ELR (cell line): ENCODE measurements at places on chromosomes 3 and 15.

GRCh38 chr3:40387001-40387894 lies at the start of gene ENTPD3:
Gene ENTPD3, plus strand, starts transcription at chr3:40387184. Its CDS starts 874 bp downstream, at chr3:40388058.
- DNase-seq: no peak

DNA sequence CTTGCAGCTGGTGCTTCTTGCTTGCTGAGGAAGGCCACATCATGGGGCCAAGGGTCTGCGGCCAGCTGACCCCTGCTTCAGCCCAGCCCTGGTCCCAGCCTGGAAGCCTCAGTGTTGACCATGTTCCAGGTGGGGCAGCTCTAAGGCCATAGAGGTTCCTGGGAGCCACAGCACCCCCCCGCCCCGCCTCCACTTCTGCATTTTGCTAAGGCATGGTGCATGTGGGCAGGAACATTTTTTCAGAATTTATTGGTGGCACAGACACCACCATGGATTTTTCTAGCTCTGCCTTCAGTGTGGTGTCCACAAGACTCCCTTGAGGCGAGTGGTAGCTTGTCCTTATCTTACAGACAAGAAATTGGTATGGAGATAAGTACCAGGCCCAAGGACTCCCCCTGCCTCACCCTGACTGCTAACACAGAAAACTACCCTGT lies 1.9 kb upstream of the CHST14 start:
- DNase-seq: no peak

- no peak for DNase-seq
Measured at GRCh38 chr15:82890338-82890994, 62.1 kb downstream of the HOMER2 start.

DNA sequence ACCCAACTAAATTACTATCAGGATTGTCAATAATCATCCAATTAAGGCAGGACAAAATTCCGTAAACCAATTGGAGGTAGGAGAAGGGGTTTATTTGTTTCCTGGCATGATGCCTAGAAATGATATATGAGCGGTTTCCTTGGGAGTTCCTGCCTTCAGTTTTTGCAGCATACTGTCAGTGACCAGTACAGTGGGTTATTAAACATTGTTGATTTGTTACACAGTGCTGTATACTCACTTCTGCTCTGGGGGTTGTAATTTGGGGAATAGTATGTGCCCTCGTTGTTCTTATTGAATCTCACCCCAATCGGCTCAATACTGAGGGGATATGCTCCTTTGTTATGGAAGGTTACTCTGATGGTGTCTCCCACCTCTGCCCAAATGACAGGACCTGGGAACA lies 22.2 kb downstream of the CP start:
- DNase-seq: peak; percentile 74

- DNase-seq: no peak
Measured at GRCh38 chr3:43627360-43627759, 5.5 kb upstream of the ANO10 start.

GRCh38 chr3:37670961-37671483 lies 190.7 kb upstream of the CTDSPL start:
- no peak for DNase-seq

DNA sequence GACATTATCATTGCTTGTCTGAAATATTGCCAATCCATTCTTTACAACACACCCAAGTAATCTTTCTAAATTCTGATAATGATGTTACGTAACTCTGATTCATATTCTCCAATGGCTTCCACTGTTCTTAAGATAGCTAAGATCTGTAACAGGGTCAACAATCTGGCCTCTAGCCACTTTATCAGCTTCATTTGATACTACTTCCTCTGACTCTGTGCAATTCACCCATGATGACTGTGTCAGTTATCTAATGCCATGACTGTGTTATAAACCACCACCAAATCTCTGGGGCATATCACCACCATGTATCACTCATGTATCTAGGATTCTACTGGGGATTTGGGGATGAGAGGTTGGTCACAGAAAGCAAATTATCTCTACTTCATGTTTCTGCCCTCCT lies 44.0 kb downstream of the CD200 start:
- DNase-seq: peak; percentile 59

DNA sequence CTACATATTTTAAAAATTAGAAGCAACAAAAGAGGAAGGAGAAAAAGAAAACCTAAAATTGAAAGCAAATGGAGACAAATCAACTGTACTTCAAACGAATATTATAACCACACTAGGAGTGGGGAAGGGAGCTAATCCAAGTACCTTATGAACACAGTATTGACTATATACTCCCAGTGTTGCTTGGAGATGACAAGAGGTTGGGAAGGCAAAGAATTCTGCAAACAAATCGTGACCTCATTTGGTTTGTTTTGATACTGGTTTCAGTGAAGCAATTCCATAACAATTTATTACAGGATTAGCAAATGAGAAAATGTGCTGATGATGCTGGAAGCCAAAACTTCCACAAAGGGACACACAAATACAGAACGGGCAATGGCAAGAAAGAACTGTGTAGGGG lies 268.1 kb downstream of the ULK4 start:
- no peak for DNase-seq

- no peak for DNase-seq
Measured at GRCh38 chr15:81301815-81302399, 22.0 kb downstream of the STARD5 start.

DNA sequence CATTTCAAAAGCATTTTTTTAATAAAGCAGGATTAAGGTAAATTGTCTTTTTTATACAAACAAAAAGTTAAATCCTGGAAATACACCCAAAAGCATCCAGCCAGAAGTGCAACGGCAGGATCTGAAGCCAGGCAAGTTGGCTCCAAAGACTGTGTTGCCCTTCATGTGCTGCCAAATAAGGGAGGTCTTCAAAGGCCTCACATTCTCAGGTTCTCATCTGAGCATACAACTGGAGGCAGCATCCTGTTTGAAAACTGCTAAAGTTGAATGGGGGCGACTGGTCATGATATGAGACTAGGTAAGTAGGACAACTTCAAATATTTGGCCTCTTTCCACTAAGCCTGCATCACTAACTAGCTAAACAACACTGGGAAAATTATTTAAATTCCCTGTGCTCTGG lies 52.2 kb downstream of the IMPG2 start:
- DNase-seq: no peak

DNA sequence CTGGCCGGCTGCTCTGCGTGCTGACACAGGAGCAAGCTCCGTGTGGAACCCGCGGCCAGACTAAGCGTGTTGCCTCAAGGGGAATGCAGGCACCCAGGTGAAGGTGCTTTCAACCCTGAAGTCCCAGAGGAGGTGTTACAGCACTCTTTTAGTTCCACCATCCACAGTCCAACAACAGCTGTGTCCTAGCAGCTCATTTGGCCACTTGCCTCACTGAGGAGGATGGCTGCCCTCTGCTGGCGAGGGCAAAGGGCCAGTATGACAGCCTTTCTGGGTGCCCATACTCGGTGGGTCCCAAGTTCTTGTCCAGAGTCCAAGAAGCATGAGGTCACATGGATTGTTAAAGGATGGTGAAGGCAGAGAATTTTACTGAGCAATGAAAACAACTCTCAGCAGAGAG lies 87.8 kb downstream of the C3orf85 start:
- DNase-seq: peak; percentile 42

DNA sequence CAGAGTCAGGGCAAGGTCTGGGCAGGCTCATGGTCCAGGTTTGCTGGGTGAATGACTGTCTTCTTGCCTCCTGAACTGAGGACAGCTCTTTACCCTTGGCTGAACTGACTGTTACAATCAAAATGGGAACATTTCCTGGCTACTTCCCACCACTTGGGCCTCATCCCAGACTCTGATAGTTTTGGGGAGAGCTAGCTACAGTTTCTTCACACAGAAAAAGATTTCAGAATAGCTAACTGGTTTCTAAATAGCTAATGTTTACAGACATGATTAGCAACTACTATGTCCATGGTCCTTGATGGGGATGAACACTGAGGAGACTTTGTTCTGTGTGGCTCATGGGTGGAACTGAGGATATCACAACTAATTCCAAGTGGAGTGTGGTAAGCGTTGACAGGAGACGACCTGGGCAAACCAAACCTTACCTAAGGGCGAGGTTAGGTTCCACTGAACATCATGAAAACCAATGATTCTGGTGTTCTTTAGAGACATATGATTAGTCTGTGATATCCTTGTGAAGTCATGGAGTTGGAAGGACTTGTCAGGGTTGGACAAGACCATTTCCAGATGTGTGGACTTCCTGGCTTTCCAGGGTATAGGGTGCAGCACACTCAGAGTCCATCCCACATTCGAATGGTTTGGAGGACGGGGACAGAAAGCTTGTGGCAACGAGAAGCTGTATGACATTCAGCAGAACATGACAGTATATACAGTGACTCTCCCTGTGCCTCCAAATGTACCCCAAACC lies 7.3 kb downstream of the ALPK3 start:
- DNase-seq: no peak

GRCh38 chr3:41502023-41502422 lies 302.7 kb downstream of the CTNNB1 start:
- no peak for DNase-seq

- DNase-seq: peak; percentile 72
Measured at GRCh38 chr15:73564255-73564654, 68.9 kb downstream of the NPTN start.

DNA sequence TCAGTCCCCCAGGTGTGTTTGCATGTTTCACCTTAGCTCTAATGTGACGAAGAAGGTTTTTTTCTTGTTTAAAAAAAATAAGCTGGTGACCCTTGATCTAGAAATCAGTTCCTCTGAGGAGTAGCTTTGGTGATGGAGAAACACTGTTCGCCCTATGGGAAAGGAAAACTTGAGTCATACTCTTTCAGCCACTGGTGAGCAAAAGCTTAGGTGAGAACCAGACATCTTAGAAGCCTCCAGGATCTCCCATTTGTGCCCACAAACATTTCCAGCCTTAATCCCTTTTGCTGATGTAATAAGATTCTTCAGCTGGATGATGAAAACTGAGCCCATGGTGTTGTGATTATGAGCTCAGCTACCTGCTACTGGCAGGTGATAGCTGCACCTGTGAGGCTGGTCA lies 37.8 kb downstream of the SLC27A2 start:
- DNase-seq: no peak

- DNase-seq: peak; percentile 74
Measured at GRCh38 chr3:67109651-67110204, 111.6 kb downstream of the KBTBD8 start.

GRCh38 chr3:63295806-63296205 lies 17.7 kb downstream of the SYNPR start:
- DNase-seq: no peak

- DNase-seq: peak; percentile 22
Measured at GRCh38 chr15:67383899-67384298, 129.3 kb downstream of the IQCH start.

DNA sequence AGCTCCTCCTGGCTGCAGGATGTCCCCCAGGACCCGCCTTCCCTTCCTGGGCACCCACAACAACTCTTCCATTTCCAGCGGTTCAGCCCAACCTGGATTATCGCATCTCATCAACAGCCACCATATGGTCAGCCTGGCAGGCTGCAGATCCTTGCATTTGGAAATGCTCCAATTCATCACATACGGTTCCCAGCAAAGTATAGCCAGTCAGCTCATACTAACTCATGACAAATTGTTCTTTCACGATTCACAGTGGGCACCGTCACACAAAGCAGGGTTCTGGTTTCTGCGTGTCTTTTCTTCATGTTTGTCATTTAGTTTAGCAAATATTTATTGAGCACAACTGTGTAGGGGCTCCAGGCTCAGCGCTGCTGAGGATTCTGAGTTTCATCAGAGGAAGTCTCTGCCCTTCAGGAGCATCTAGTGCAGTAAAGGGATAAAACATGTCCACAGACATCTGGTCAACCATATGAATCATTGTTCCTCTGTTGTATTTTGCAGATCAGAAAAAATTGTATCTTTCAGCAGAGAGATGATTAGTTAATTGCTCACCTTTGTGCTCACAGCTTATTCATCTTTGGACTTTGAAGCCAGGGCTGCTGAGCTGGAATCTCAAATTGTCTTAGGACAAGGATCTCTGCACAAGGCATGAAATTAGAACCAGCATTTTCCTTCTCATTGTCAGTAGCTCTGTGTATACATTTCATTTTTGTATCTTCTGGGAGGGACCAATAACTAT lies 125.1 kb downstream of the GABRG3 start:
- DNase-seq: no peak
